Stimulated activated CD8-positive, alpha-beta memory T cell treated with anti-CD3 and anti-CD28 coated beads, Interleukin-4, amount 100 ng/mL, for 24 hours (primary cell): ENCODE measurements at places on chromosomes 4 and X.
A peak's percentile ranks its signal among the peaks of the same experiment; 100 is the strongest.

- no peak for DNase-seq
Observed at GRCh38 chr4:76571274-76571673, 136.2 kb downstream of the SHROOM3 start.

DNA sequence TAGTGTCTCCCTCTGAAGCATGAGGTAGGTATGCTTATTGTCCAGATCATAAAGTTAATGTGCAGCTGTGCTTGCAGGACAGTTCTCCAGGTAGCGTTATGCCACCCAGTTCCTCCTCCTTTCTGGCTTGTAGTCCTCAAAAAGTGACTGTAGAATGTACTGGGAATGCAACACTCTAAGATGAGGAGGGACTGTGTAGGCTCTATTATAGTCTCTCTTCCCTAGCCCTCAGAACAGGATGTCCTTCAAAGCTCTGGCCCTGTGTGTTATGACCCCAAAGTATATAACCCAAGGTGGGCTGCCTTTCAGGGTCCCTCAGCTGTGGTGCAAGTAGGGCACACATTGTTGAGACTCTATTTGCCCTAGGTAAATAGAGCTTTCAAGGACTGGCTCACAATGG is 20.8 kb upstream of the MANBA start:
- no peak for DNase-seq

DNA sequence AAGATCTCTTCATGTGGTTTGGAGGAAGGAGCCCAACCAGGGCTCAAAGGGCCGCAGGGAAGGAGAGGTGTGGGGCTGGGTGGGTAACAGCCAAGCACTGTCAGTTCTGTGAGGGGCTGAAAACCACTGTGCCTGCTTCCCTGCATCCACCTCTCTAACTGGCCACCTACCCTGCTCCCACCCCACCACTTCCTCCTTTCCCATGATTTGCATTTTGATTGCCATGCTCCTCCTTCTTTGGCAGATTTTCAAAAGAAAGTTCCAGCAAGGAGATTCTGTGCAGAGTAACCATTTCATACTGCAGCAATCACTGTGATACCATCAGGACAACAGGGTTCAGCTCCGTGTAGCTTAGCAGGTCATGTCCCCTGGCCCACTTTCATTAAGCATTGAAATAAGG is 1.8 kb downstream of the ZNF674 start:
- DNase-seq = no peak

GRCh38 chrX:21745756-21746155 is 12.2 kb downstream of the SMPX start:
- peak; percentile 12 for DNase-seq

GRCh38 chrX:133081990-133082389 is 14.9 kb downstream of the USP26 start:
- DNase-seq = no peak

GRCh38 chr4:96407225-96407624 is 567.3 kb downstream of the PDHA2 start:
- no peak for DNase-seq

- no peak for DNase-seq
Observed at GRCh38 chr4:177441061-177441802, 1.0 kb downstream of the AGA start.

DNA sequence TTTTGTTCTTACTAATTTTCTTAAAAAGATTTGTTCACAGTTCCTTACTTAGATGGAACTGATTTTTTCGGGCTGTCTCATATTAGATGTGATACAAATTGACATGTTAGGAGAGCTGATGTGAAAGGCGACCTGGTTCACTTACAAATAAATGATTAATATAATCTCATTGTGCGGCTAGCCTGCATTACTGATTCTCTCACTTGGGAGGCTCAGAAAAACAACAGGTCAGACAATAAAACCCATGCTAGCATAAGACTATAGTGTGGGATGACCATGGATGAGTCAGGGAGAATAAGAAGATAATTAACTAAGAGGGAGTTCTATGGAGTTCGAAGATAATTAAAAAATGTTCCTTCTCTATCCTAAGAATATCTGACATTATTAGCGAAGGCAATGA is 40.8 kb downstream of the RTL9 start:
- no peak for DNase-seq

DNA sequence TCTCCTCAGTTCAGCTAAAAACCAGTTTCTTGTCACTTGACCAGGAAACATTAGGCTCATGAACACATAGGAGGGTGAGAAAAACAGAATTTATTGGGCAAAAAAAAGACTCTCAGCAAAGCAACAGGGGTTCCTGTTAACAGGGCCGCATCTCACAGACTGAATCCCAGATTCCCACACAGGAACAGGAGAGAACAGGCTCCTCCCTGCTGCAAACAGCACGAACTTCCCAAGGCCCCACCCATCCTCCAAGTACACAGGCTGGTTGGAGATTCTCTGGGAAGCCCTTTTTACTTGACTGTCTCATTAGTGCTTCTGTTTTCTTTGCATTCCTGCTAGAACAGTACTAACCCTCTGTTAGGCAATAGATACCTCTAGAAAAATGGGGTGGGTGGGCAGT is 52.4 kb upstream of the IL21 start:
- no peak for DNase-seq

- DNase-seq = no peak
Observed at GRCh38 chrX:136635235-136635634, 12.7 kb upstream of the CD40LG start.

DNA sequence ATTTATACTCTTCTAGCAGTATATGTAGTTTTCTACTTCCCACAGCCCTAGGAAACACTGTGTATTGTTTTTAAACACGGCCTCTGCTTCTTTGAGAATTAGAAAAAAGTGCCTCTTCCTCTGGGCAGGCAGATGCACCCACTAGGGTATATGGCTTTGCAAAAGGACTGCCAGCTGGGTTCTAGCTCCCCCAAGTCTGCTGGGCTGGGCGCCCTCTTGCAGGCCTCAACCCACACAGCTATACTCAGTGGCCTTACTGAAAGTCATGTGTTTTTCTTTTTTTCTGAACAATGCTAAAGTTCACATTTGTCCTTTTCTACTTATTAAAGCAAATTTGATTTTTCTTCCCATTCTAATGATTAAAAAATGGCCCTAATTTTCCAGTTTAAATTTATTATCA is 35.5 kb upstream of the BMPR1B start:
- DNase-seq = no peak

GRCh38 chrX:97524997-97525396 is 641.3 kb downstream of the RPA4 start:
- no peak for DNase-seq

- DNase-seq = no peak
Observed at GRCh38 chr4:48557478-48557877, 67.4 kb downstream of the ZAR1 start.

DNA sequence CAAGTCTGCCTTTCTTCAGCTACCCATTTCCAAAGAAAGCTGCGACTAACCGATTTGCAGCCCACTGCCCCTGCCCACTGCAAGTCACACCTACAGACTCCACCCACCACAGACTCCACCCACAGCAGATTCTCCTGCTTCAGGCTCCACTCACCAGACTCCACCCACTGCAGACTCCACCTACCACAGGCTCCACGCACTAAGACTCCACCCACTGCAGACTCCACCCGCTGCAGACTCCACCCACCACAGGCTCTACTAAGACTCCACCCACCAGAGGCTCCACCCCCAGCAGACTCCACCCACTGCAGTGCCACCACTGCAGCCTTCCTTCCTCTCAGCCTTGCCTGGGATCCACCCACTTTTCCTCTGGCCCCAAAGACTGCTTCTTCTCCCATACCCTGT is 41.3 kb downstream of the ABLIM2 start:
- peak; percentile 5 for DNase-seq

DNA sequence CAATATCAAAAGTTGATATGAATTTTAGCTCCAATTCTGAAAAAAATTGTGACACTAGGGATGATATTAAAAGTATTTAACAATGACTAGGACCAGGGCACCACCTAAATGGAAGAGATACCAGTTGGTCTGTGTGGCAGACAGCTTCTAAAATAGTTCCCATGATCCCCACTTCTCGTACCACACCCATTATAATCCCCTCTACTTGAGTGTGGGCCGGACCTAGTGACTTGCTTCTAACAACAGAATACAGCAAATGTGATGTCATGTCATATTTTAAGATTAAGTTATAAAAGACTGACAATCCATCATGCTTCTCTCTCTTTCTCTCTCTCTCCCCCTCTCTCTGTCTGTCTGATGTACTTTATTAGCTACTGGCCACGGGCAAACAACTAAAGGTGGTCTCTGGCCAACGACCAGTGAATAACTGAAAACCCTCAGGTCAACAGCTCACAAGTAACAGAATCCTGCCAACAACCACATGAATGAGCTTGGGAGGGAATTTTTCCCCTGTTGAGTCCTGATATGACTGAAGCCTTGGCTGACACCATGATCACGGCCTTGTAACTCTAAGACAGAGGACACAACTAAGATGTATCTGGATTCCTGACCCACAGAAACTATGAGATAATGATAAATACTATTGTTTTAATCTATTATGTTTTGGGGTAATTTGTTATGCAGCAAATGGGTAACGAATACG is 34.4 kb downstream of the FAM13A start:
- DNase-seq = no peak

- DNase-seq = no peak
Observed at GRCh38 chr4:85209161-85209560, 242.7 kb upstream of the WDFY3 start.

DNA sequence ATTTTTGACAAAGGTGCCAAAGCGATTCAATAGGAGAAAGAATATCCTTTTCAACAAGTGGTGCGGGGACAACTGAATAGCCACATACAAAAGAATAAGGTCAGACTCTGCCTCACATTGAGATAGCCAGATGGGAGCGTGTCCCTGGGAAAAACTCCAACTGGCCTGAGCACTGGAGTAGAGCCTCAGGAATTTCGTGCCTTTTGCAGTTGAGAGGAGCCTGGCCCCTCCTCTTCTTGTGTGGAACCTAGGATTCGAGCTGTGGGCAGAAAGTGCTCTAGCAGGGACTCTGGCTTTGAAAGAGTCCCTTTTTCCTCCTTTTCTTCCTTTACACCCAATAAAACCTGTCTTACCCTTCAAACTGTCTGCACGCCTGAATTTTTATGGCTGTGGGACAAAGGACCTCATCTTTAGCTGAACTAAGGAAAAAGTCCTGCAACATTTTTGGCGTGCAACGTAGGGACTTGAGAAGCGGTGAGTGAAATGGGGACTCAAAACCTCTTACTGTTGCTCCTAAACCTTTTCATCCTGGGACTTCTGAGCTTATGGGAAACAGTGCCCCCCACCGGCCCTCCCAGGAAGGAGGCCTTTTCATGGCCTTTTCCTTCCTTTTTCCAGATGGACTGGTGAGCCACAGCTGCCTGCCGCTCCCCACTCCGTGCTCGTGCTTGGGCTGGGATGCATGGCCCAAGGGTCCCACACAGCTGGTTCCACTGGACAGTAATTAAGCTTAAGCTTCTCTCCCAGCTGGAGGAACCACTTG is 68.6 kb downstream of the BMP15 start:
- DNase-seq = no peak

DNA sequence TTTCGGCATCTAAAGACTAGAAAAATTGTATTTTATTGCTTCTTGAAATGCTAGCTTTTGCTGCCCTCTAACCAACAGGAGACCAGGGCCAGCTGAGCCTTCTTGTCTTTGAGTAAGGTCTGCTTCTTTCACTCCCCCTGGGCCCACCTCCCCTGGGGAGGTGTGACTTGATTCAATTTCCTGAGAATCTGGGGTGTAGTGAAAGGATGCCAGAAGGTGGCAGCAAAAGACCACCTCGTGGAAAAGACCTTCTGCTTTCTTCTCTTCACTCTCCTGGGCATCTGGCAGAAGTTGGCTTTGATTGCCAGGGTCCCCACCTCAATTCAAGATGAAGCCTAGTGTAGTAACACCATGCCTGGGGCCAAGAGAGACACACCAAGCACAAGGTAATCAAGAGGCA is 96.5 kb upstream of the MAOA start:
- DNase-seq = peak; percentile 11

- no peak for DNase-seq
Observed at GRCh38 chr4:2650276-2650675, 105.9 kb downstream of the TNIP2 start.

GRCh38 chr4:119299260-119299671 is 22.7 kb downstream of the FABP2 start:
- no peak for DNase-seq

DNA sequence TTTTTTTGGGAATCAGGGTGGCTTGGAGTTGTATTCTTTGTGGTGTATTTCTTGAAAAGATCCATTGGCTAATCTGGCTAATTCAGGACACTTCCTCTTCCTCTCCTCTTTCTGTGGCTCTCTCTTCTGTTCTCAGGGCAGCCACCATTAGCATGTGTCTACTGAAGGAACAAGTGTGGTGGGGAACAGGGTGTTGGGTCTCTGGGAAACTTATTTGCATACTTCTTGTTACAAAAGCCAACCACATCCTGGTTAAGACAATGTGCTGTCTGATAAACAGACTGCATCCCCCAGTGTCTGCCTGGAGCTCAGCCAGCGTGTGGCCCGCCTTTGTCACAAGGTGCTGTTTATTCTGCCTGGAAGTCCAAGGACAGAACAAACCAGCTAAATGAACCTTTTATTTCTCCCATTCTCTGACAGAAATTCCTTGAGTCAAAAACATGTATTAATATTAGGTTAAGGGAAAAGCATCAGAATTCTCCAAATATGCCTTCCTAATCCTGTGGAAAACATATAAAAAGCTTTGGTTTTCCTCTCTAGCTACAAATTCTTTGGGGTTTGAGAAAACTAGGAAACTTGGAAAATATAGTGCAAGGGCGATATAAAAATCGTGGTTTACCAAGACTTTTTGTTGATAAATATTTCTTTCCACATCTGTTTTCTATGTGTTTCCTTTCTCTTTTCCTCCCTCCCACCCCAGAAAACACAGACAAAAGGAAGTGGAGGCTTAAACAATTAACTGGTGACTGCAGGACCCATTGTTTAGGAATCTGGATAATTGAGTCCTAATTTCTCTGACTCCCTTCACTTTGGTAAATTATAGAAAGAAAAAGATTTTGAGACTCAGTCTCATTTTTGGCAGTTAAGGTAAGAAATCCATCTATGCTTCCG is 203.6 kb downstream of the SPRY1 start:
- DNase-seq = peak; percentile 28

GRCh38 chrX:70444326-70444945 is at the start of gene DLG3:
Gene DLG3, plus strand, starts transcription at chrX:70444835. Its CDS starts 367 bp downstream, at chrX:70445202.
- no peak for DNase-seq

DNA sequence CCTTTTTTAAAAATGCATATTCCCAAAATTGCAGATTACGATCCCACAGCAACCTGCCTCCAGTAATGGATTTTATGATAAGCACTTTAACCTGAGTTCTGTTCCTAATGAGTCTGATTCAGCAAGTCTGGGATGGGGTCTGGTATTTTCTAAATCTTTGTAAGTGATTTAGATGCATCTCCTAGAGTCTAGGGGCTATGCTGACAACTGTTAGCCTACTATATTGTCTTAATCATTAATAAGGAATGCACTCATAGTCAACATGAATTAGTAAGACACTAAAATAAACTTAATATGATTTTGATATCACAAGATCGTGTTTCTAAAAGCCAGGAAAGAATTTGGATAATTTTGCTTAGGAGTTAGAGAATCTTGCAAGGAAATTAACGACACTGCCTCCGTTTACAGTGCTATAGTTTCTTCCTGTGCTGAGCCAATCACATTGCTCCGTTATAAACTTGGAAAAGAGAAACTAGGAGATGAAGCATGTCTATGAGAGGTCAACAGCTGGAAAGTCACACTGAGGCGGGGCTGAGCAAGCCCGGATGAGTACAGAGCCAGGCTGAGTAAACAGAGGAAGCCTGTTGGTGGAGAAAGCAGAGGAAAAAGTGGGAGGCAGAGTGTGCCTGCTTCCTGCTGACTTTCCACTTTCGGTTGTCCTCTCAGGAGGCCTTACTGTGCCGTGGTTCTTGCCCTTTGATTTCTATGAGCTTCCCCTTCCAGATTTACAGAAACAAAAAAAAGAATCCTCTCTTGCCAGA is 5.4 kb downstream of the SCARB2 start:
- DNase-seq = no peak

- DNase-seq = no peak
Observed at GRCh38 chr4:38980903-38981676, 51.1 kb downstream of the TMEM156 start.
